Activated T-helper 2 cell treated with anti-CD3 and anti-CD28 coated beads, Interferon-gamma antibody, Interleukin-2, Interleukin-4, amounts not matched to agents 10 μg/mL and 5 μg/mL and 100 μg/mL, durations not matched to agents 14 hours and 24 hours and 36 hours (primary cell): ENCODE measurements at places on chromosomes 12 and 14.

- DNase-seq = no peak
These were observed 3.5 kb downstream of the SLC7A7 start for GRCh38 chr14:22811722-22812121.

DNA sequence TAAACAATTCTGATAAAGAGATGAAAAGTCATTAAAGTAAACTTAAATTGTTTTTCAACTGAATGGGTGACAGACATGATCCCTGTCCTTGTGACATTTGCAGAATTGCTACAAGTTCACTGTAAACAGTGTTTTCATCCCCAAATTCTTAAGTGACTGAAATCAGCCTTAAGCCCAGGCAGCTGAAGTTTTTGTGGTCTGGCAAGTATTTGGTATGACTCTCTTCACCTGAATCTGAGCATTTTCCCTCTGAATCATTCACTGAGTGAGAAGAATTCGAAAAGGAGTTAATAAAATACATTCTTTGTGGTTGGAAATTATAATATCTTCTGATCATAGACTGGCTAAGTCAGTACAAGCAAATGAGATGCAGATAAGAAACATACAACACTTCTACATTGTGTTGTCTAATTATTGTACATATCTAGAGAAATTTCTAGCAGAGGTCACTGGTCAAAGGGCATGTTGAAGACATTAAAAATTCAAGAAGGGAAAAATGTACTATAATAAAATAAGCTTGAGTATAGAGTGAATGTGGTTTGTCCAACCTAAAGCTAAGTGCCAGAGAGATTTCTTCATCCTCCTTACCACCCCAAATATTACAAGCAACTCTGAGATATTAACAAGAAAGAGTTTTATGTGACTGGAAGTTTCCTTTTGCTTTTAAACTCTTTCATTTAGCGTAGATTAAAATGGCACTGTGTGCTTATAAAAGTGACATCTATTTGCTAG is 177.8 kb upstream of the DIO2 start:
- no peak for DNase-seq

GRCh38 chr12:47762850-47763465 is 4.3 kb upstream of the RAPGEF3 start:
- DNase-seq = no peak

DNA sequence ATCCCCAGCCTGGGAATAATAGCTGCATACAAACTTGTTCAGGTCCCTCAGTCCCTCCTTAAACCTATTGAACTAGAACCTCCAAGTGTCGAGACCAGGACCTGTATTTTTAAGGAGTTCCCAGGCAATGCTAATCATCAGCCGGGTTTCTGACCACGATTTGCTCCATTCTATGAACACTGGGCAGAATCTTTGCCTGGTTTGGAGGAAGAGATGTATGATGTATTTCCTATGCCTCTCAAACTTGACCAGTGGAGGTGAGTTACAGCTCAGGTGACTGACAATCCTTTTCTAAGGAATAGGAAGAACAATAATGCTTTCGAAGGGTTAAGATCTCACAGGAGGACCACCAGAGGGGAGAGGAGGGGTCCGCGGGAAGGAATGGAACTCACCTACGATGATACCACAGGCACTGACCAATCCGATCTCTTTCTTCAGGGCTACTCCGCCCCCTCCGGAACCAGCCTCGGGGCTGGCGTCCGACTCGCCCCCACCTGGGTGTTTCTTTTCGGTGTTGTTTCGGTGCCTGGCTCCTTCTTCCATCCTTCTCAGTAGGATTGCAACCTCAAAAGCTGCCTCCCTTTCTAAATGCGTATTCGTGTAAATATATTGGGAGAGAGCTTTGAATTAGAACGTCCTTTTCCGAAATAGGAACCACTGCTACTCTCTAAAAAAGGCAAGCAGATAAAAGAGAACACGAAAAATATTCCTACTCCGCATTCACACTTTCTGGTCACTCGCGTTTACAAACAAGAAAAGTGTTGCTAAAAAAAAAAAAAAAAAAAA is 895 bp downstream of the SLC7A8 start:
- DNase-seq = no peak

DNA sequence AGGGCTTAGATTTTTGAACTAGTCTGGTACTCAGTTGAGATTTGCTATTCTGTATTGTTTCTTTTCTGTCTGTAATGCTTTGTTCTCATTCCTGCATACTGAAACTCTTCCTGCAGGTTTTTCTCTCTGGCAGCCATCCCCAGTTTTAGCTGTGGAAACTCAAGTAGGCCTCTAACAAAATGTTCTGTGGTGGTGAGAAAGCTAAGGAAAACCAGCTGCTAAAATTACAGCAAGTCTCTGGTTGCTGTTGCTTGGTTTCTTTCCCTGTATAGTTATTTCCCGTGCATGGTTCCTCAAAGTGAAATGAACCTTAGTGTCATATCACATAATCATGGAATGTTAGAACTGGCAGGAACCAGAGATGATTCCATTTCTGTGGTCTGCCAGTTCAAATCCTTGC is 442.5 kb downstream of the NRXN3 start:
- no peak for DNase-seq

- DNase-seq = no peak
These were observed 5.0 kb upstream of the HOXC9 start for GRCh38 chr12:53995002-53995377.

DNA sequence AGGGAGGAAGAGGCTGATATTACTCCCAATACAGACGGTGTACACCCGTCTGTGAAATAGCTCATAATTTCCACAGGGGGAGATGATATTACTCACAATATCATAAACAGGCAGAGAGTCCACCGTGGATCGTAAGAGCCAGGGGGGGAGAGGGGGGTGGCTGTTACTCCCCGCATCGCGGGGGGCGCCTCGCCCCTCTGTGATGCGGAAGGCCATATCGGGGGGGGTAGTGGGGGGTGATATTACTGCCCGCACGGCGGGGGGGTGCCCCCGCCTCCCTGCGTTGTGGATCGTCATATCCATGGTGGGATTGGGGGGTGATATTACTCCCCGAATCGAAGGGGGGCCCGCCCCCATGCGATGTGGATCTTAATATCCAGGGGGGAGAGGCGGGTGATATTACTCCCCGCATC is 91.9 kb downstream of the FRMD6 start:
- DNase-seq = no peak

- DNase-seq = peak; percentile 6
These were observed 324.6 kb downstream of the TMEM121 start for GRCh38 chr14:105850853-105851581.

DNA sequence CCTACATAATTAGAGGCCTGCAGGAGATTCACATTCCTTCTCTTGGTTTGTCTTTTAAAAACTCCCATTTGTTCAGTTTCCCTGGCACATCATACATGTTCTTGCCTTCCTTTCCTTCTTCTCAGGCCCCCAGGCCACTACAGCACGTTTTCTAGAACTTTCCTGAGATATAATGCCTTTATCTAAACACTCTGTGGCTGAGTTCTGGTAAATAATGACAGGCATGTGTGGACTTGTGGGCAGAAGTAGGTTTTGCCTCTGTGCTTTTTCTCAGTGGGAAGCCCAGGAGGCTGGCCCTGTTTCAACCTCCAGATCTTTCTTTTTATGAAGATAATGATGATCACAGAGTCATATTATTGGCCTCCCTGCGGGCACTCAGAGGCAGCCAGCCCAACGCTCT is 117.2 kb downstream of the TMX1 start:
- no peak for DNase-seq

- DNase-seq = no peak
These were observed 39.5 kb downstream of the E2F7 start for GRCh38 chr12:77025782-77026314.

GRCh38 chr12:131210506-131211339 is 257.0 kb downstream of the ADGRD1 start:
- no peak for DNase-seq

DNA sequence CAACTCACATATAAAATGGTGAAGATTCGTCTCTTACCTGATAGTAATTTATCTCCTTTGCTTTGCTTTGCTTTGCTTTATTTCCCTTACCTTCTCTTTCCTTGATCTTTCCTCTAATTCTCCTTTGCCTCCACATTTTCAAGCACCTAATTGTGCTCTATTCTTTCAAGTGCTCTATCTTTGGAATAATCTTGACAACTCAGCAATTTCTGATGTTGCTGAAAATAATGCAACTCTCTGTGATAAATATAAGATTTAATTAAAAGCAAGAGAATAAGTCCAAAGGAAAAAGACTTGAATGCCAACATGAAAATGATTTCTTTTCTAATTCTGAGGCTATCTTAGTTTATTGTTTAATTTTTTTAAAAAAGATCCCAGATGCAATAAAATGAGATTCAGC is 139.5 kb upstream of the SYT1 start:
- DNase-seq = no peak

DNA sequence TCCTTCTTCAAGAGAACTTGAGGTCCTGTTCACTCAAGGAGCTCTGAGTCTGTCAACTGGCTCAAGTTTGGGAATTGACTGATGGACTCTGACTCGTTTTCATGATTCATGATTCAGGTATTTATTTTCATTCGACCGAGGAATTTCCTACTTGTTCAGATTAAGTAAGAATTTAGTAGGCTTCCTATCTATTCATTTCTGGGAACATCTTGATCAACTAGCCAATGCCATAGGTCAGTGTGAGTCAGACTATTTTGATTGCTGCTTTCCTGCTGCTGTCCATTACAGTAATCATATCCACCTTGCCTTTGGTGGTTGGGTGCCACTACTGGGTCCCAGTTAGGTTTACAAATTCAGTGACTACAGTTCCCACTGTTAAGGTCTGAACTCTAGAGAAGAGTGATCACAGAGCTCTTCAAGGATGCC is 6.1 kb downstream of the FAM186A start:
- no peak for DNase-seq

- DNase-seq = no peak
These were observed 48.7 kb upstream of the WSCD2 start for GRCh38 chr12:108080363-108080762.

DNA sequence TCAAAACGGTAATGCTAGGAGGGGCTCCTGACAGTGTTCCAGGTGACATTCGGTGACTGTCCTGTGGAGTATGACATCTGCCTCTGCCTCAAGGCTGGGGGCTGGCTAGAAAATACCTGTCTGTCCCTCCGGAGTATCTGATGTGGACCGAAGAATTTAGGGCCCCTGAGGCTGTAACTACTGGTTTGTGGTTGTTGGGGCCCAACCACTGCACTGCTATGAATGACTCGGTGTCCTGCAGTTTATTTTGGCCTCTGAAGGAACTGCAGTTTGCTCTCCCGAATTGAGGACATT is 198.9 kb upstream of the CAND1 start:
- no peak for DNase-seq

- DNase-seq = no peak
These were observed 477.2 kb downstream of the DIO2 start for GRCh38 chr14:79734151-79734550.

GRCh38 chr12:119183942-119184695 is 5.4 kb downstream of the HSPB8 start:
- DNase-seq = no peak

DNA sequence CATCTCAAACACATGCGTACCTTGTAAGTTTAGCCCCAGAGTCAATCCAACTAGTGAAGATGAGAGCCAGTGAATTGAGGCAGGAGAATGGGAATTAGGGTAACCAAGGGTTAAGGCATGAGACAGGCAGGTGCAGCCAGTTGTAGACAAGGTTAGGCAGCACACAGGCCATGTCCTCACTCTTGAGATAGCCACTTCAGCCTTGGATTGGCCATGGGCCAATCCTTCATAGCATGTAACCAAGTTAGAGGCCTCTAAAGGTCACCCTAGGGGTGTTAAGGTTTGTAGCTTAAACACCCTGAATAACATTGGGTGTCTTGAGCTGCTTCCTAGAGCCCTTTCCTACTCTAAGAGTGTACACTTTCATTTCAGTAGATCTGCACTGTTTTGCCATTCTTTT is 208.2 kb upstream of the RBM19 start:
- DNase-seq = no peak

- no peak for DNase-seq
These were observed 8.0 kb downstream of the SCNN1A start for GRCh38 chr12:6367065-6367968.

- peak; percentile 32 for DNase-seq
These were observed 24.9 kb upstream of the C12orf76 start for GRCh38 chr12:110073049-110073831.

DNA sequence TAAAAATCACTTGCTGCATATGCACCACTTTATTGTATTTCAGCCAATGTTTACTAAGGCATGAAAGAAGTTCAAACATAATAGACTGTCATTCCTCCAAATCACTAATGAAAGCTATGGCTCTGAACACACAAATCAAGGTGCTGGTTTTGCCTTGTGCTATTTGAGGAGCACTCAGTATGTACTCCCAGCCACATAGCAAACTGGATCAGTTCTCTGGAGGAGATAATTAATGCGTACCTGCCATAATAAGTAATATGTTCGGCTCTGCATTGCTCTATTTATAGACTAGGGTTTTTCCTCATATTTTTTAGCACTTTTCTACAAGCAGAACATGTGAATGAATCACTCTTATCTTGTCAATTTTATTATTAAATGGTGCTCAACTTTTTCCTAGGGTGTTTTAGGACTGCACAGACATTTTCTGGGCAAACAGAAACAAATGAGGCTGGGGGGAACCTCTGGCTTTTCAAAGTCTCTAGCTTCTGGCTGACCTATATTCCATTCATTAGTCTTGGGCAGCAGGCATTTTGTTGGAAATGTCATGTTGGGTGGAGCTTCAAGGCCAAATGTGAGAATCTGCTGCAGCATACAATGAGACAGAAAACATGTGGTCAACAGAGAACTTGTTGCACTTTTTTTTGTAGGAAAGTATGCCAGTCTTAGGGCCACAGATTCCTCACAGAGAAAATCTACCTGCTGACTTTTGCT is 88.4 kb downstream of the GRIP1 start:
- DNase-seq = no peak

- DNase-seq = no peak
These were observed 15.5 kb upstream of the COL2A1 start for GRCh38 chr12:48019639-48020265.

DNA sequence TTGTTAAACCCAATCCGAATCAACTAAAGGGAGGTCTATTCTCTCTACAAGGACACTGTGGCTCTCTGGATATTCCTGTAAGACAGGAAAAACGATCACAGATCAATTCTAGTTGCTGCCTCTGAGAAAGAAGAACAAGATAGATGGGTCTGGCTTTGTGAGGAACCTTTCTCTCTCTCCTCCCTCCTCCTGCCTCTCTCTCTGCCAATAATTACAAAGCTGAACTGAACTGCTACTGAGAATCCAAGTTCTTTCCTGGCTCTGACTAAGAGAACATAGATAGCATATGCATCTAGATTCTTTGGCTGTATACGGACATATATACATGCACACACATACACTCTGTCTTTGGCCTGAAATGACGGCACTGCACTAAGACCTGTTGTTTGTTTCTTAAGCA is 27.6 kb downstream of the ETV6 start:
- no peak for DNase-seq

GRCh38 chr14:53824061-53824460 is 132.6 kb downstream of the BMP4 start:
- DNase-seq = no peak
